ENCODE measurements at places on chromosomes 6 and 20. TPM values are rescaled to one million over a fixed set of nuclear protein-coding genes. Genes with fewer than 3 reads are reported as not detected.

RIMS4 gene
- under 0.01 TPM for total RNA-seq

CDSN gene
- under 0.01 TPM for total RNA-seq

PNPLA1 gene
- under 0.01 TPM for total RNA-seq

TMEM74B gene
- total RNA-seq = not detected

Measured in smooth muscle cell of bladder (primary cell).